IPS DF 6.9 (cell line): ENCODE measurements at places on chromosomes 4 and X.

- DNase-seq, result no peak
These were observed 977.8 kb downstream of the FSTL5 start for GRCh38 chr4:161186012-161186411.

DNA sequence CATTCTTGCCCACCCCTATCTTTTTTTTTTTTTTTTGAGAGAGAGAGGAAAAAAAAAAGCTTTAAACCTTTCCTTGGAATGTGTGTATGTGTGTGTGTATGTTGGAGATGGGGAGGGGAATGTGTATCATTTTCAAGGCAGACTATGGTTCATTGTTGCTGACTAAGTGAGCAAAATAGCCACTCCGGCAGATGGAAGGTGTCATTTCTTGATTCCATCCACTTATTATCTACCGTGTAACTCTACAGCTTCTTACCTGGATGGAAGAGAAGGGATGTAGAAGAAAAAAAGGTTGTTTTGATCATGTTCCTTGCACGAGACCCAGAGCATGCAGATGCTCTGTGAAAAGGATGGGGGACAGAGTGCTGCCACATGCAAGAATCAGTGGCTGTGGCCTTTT, 5.9 kb upstream of the GK2 start:
- no peak for DNase-seq

GRCh38 chr4:47816748-47817147, 21.1 kb downstream of the CORIN start:
- no peak for DNase-seq

DNA sequence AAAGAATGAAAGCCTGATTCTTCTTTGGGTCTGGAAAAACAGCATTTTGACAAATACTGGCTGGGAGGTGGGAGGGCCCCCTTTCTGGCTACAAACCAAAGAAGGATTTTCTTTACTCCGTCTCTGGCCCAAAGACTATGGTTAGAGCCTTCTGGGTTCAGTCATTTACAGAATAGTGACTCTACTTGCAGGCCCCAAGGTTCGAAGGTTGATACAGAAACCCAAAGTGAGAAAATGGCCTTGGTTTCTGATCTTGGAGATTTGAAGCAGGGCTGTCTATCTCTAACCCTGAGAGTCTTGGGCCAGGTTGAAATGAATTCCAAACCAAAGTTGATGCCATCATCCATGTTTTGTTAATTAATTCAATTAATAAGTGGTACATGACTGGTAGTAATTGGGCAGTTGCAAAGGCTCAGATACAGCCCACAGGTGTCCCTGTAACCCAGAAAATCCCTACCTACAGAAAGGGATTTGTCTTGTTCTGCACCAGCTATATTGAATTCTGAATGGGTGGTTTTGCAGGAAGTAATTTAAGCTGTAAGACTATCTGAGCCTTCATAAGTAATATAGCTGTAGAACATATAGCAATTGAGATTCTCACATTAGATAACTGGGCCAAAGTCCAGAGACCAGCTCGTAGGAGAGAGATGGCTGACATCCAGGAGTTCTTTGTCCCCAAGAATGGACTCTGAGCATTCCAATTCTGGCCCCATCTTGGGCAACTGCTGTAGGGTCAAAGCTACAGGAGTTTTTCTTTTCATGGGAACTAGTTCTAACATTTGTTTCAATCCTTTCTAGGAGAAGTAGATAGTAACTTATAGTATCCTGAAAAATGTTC, 34.5 kb downstream of the CHRNA9 start:
- no peak for DNase-seq

DNA sequence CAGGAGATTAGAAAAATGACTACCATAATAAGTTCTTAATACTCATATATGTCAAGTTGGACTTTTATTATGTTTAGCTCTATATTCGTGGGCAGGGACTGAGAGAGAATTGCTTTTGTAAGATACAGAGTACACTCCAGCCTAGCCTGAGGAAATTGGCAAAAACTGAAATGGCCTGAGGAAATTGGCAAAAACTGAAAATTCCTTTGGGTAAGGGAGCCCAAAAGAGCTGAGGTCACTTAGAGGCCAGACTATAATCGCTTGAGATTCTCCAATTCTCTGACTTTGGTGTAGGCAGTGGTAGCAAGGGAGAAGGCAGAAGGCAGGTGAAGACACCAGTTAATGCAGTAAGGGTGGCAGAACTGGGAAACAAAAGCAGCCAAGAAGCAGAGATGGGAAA, 124.5 kb upstream of the HCCS start:
- DNase-seq, result no peak
